ENCODE measurements at places on chromosomes 1 and 21.

DNA sequence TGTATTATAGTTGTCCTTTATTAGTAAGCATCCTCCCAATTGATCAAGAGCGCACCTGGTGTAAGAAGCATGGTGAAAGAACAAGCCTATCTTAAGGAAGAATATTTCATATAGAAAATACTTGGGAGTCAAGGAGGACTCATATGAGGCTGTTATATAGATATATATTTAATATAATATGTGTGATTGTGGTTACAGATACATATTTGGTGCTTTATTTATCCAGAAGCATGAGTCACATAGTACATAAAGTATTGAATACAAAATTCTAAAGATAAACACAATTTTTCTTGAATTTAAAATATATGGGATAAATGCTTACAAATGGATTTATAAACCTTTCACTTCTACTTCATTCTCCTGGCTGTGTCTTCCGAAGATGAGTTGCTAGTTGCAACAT lies 60.6 kb downstream of the RGS5 start:
- no peak for DNase-seq

DNA sequence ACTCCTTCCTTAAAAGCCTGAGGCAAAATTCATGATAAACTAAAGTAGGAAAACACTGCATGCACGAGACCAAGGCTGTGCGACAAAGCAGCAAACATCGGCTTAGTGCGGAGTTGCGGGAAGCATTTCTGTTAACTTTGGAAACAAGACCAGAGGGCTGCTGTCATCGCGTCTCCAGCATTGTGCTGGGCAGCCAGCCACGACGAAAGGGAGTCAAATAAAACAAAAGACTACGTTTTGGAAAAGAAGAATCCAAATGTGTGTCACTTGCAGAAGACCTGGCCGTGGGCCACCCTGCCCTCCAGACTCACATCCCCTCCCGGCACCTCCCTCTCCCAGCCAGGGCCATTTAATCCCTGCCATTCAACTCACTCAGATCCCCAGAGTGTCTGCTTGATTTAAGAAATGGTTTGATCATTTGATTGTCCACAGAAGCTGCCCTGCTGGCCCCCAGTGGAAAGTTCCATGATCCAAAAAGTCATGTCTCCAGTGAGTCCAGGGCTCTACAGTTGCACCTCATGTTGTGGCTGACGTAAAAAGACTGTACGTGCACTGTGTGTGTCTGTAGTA lies 2.4 kb upstream of the KRTAP10-11 start:
- DNase-seq: no peak

DNA sequence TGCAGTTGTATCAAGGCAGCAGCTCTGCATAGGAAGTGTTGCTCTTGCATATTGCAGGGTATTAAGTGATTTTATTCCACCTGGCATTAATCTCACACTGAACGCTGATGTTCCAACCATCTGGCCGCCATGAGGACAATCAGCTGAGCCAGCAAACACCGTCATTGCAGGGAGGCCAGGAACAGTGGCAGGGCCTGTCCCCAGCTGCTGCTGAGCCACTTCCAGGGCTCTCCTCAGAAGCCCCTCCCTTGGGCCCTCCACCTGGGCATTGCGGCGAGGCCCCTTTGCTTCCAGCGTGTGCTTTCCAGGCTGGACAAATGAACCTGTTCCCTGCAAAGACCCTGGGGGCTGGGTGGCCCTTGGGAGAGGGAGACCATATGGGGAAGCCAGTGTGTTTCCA lies 171.6 kb upstream of the C1orf174 start:
- no peak for DNase-seq

DNA sequence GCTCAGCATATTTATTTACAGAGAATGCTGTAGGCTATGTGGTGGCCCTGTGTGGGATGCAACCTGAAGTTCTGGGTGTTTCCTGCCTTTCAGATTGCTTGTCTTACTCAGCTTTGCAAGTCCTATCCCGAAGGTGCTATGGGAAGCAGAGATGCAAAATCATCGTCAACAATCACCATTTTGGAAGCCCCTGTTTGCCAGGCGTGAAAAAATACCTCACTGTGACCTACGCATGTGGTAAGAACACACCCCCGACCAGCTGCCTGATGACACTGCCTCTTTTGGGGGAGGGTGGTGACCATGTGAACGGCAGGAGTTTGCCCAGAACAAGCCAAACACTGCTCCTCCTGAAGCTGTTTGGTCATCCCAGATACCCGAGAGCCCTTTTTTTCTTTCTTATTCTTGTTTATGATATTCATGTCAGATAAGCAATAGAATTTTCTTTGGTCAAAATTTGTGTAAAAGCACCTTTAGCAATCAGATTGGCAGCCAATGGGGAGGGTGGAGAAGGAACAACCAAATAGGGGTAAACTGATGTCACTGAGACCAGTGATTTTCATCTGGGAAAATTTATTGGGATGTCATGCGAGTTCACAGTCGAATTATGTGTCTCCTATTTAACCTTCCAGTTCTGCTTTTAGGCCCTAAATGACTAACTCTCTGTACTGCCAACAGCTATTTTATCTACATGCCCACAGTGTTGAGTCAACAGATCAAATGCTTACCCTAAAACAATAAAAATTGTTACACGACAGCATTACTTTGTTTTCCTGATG lies 82.6 kb downstream of the EVA1C start:
- DNase-seq: no peak

DNA sequence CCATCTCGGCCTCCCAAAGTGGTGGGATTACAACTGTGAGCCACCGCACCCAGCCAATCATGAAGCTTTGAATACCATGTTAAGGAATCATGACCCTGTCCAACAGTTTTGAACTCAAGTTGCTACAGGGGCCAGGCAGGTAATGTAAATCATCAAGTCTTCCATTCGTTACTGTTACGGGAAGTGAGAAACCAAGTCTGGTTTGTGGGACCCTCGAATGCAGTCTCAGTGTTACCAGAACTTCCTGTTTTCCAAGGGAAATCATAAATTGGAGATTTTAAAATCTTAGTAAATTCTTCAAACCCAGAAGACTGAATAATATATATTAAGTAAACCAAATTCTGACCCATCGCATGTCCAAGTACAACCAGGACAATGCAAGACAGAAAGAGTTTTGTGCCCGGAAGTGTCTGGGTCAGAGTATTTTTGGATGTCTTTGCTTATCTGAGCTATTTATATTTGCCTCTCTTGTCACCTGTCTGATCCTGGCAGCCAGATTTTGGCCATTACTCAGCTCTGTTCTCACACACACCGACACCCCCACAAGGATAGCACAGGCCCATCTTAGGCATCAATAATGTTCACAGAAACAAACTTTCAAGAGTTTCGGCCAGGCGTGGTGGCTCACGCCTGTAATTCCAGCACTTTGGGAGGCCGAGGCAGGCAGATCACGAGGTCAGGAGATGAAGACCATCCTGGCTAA lies 8.8 kb downstream of the ATP5IF1 start:
- DNase-seq: no peak

DNA sequence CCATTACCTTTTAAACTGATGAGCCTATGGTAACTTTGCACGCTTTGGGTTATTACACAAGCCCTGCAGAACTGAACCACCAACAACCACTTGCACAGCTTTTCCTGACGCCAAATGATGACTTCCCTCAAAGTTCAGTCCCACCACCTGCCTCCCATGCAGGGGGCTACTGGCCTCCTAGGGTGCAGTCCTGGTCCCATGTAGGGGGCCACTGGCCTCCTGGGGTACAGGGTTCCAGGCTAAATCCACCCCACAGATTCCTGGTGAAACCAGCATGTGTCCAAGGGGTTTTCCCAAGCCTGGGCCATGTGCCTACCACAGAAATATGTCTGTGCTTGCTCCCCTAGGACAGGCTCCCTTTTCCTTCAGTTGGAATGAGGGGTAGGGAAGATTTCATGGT lies 73.4 kb upstream of the ZNF678 start:
- no peak for DNase-seq

- no peak for DNase-seq
Observed at GRCh38 chr1:89686520-89686919, 53.6 kb downstream of the LRRC8C start.

DNA sequence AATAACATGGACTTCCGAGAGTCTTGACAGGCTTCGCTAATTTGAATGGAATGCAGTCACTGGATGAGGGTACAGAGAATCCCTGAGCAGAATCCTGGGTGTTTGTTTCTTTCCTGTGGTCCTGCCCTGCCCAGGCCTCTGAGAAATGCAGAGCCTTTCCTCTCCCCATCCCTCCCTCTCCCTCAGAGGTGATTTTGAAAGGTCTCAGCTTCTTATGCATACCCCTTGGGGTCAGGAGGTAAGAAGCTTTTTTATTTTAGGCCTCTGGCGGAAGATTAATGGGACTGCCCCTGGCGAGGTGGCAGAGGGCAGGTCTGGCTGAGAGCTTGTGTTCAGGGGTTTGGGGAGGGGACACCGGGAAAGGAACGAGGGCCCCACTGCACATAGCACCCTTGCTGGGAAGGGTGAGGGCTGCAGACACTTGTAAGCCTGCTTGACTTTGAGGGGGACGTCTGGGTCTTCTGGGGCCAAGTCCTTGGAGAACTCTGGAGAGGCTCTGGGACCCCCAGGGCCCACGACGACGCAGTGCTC lies 116.5 kb upstream of the SLC45A1 start:
- no peak for DNase-seq

GRCh38 chr1:87956750-87957149 lies 628.1 kb downstream of the LMO4 start:
- no peak for DNase-seq

Data from CD4-positive, alpha-beta T cell treated with Interleukin-4 for 4 hours (primary cell).